ENCODE measurements at places on chromosomes 5 and 9.

DNA sequence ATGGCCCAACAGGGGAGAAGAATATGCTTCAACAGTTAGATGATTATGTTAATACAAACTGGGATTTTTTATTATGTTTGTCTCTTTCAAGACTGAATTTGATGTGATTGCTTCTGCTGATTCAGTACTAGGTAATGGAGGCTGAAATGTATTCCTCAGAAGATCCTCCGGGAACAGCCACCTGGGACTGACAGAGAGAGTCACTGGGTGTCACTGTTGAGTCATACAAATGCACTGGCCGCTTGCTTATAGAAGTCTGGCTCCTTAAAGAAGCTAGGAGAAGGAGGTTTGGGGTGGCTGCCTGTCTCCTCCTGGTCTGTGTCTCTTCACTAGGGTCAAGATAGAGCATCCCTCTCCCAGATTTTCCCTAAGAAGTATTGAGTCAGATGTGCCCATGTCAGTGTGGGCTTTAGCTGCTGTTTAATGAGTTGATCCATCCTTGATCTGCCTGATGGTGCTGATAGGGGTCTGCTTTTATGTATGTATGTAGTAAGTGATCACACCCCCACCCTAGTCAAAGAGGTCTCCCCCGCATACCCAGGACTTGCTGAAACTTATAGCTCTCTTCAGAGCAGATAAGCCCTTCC is 773.4 kb downstream of the BRINP1 start:
- no peak for DNase-seq

GRCh38 chr5:80248378-80248777 is 7.5 kb downstream of the SERINC5 start:
- DNase-seq = no peak

DNA sequence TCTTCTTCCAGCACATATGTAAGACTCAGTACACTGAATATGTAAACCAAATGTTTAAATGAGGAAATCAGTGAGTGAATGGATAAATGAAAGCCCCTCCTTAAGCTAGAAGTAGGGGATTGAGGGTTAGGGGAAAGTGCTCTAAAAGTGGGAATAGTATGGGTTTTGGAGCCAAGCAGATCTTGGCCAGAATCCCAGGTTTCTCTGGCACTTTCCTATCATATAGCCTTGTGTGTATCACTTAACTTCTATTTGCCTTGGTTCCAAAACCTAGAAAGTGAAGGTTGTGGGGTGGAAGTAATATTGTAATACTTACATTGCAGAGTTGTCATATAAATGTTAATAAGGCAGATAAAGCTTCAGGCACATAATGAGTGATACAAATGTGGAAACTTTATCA is 45.0 kb upstream of the SV2C start:
- no peak for DNase-seq

- DNase-seq = no peak
These were observed 26.8 kb downstream of the FREM1 start for GRCh38 chr9:14883310-14883944.

GRCh38 chr9:133496861-133497842 is 18.3 kb upstream of the SLC2A6 start:
- DNase-seq = no peak

GRCh38 chr9:104118916-104119315 is 24.8 kb downstream of the SMC2 start:
- DNase-seq = no peak

Measured in CD4-positive, alpha-beta T cell treated with Interleukin-15 for 4 hours (primary cell).